Activated T-cell treated with anti-CD3 and anti-CD28 coated beads, Interleukin-2, amount 50 U/mL, for 24 hours (primary cell): ENCODE measurements at places on chromosomes 2 and 18.

DNA sequence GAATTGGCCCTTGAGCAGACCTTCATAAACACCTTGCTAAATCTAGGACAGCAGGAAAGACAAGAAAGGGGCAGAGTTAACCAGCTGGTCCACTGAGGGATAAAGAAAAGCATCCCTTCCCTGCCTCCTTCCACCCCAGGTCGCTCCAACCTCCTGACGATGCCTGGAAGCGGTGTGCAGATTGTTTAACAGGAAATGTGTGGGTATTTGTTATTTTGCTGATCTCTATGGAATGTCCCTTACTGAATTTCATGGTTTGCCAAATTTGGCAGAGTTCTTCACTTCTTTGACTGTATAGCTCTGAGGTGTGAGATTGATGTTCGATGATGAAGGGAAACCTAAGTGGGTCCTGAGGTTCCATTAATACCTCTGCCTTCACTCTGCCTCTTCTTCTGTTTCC, 72.9 kb downstream of the MAP3K20 start:
- H3K27me3 ChIP-seq: peaks cover 12% of the 10 kb centered on the region
- no peak overlapping the region for H3K27ac ChIP-seq
- DNase-seq: no peak
- no peaks in the 10 kb centered on the region for H3K36me3 ChIP-seq
- H3K4me1 ChIP-seq: peaks cover 58% of the 10 kb centered on the region
- H3K4me3 ChIP-seq: no peak overlapping the region

GRCh38 chr2:8015848-8016600, 665.8 kb upstream of the ID2 start:
- no peaks in the 10 kb centered on the region for H3K36me3 ChIP-seq
- H3K27ac ChIP-seq: no peak overlapping the region
- no peaks in the 10 kb centered on the region for H3K27me3 ChIP-seq
- no peak for DNase-seq
- H3K4me3 ChIP-seq: no peak overlapping the region

- no peak for DNase-seq
- H3K4me3 ChIP-seq: no peak overlapping the region
- H3K4me1 ChIP-seq: peaks cover 15% of the 10 kb centered on the region
- H3K36me3 ChIP-seq: no peaks in the 10 kb centered on the region
- H3K27me3 ChIP-seq: peaks cover 46% of the 10 kb centered on the region
- peak overlapping the region; percentile 20 for H3K27ac ChIP-seq
These were observed 18.7 kb upstream of the LMAN1 start for GRCh38 chr18:59377613-59378337.

DNA sequence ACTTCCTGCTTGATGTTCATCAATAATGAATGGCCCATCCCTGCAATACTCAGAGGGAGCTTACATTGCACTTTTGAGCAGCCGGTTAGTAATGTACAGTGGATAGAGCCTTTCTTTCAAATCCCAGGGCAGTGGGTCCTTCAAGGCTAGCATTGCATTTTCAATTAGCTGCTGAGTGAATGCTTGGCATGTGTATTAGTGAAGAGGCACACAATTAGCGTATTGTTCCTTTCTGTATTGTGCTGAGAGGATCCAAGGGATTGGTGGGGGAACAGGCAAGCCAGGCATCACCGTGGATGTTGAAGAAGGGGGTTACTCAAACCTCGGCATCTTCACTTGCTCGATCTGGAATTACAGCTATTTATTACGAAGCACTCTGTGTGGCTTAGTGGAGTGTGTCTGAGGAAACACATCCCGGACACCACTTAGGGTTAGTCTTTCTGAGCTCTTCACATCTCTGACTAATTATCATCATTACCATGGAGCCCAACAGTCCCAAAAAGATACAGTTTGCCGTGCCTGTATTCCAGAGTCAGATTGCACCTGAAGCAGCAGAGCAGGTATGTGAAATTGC, at the start of gene PPP1R1C:
PPP1R1C (plus strand) TSS at position 222 of the 574 bp plus-strand sequence; CDS start at position 480, 258 bp downstream.
- no peaks in the 10 kb centered on the region for H3K4me1 ChIP-seq
- no peak within 1 kb of the TSS for H3K27ac ChIP-seq

DNA sequence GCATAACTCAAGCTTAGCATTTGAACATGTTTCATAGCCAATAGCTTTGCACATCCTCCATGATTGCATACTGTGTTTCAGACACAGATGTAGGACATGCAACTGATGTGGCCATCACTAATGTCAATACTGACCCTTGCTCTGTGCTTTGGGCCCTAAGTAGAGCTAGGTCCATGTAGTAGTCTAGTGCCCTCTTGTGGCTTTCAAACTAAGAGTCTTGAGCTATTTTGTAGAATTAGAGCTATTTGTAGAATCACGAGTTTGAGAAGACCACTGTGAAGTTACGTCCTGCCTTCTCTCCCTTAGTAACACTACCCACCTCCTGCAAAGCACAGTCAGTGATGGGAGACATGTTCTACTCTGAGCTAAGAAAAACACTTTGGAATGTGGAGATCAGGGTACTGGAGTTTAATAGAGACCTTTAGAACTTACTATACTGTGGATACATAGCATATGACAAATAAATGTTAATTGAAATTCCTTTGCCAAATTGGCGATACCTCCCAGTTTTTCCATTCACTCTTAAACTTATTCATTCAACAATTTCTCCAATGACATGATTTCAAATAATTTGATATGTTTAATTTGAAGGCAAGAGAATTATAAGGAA, 306.5 kb upstream of the TNP1 start:
- no peak for DNase-seq
- H3K36me3 ChIP-seq: no peaks in the 10 kb centered on the region
- H3K4me3 ChIP-seq: no peak overlapping the region
- no peak overlapping the region for H3K27ac ChIP-seq

- no peak overlapping the region for H3K4me3 ChIP-seq
- peaks cover 50% of the 10 kb centered on the region for H3K27me3 ChIP-seq
- no peak overlapping the region for H3K27ac ChIP-seq
- DNase-seq: no peak
- no peaks in the 10 kb centered on the region for H3K36me3 ChIP-seq
These were observed 3.6 kb upstream of the DOK6 start for GRCh38 chr18:69397096-69397495.

- H3K27me3 ChIP-seq: peaks cover 29% of the 10 kb centered on the region
- no peaks in the 10 kb centered on the region for H3K4me1 ChIP-seq
- H3K27ac ChIP-seq: no peak overlapping the region
- DNase-seq: no peak
- H3K36me3 ChIP-seq: no peaks in the 10 kb centered on the region
These were observed 75.6 kb downstream of the SATB2 start for GRCh38 chr2:199382091-199382490.

DNA sequence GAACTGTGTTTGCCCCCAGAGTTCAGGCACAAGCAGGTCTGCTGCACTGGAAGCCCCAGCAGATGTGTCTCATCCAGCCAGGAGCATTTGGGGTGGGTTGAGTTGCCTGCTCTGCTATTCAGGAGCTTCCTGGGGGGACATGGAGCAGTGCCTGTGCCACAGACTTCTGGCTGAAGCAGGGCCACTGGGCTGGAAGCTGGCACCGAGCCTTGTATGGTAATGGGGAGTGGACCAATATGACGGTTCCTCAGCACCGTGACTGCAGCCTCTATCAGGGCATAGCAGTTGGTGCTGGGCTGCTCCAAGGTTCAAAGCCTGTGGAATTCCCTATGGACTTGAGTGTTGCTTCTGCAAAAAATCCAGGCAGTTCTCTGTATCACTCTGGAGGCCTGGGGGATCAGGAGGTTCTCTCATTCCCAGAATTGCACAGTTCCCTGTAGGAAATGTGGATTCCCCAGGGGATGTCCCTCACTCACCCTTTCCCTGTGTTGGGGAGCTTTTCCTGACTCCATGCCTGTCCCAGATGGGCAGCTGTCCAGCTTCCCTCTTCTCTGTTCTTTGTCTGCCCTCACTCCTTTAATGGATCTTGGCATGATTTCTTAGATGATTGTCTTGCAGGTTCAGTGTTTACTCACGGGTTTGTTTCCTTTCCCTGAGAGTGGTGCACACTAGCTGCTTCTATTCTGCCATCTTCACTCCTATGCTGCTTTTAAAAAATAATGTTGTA, 37.2 kb upstream of the THSD7B start:
- H3K4me3 ChIP-seq: no peak overlapping the region
- H3K36me3 ChIP-seq: no peaks in the 10 kb centered on the region
- H3K27ac ChIP-seq: no peak overlapping the region
- no peak for DNase-seq

- H3K4me3 ChIP-seq: no peak overlapping the region
- no peaks in the 10 kb centered on the region for H3K27me3 ChIP-seq
- no peak overlapping the region for H3K27ac ChIP-seq
- no peaks in the 10 kb centered on the region for H3K36me3 ChIP-seq
- no peaks in the 10 kb centered on the region for H3K4me1 ChIP-seq
These were observed 111.7 kb upstream of the CSRNP3 start for GRCh38 chr2:165357758-165358157.

DNA sequence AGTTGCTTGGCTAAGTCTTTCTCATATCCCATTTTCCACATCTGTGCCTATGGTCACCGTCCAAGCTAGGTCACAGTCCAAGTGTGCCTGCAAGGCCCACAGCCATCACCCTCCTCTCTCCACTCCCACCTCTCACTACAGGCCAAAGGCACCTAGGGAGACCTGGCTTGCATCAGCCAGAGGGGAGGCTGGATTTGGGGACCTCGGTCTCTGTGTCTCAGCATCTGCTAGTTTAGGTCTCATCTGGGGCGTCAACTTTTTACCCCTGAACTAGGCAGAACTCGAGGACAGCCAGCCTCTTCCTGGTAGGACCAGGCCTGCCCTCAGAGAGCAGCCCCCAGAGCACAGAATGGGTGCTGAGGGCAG, 217.1 kb downstream of the DYSF start:
- no peak for DNase-seq
- no peak overlapping the region for H3K27ac ChIP-seq
- H3K36me3 ChIP-seq: no peaks in the 10 kb centered on the region
- H3K27me3 ChIP-seq: no peaks in the 10 kb centered on the region
- no peaks in the 10 kb centered on the region for H3K4me1 ChIP-seq

DNA sequence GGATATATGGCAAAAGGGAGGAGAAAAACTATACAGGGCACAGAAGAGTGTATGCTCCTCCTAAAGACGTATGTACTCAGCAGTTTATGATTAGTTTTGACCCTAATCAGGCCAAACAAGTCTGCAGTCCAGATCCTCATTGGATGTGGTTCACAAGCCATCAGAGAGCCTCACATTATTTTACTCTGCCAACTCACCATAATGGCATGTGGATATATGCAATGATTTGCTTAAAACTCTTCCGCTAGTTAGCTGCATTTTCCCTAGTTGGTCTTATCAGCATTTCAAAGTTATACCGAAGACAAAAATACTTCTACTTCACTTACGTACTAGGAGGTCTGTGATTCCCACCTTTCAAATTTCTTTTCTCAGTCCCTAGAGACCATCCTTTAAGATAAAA, 198.4 kb downstream of the CMPK2 start:
- no peak overlapping the region for H3K4me3 ChIP-seq
- H3K36me3 ChIP-seq: no peaks in the 10 kb centered on the region
- H3K27me3 ChIP-seq: no peaks in the 10 kb centered on the region
- DNase-seq: no peak

DNA sequence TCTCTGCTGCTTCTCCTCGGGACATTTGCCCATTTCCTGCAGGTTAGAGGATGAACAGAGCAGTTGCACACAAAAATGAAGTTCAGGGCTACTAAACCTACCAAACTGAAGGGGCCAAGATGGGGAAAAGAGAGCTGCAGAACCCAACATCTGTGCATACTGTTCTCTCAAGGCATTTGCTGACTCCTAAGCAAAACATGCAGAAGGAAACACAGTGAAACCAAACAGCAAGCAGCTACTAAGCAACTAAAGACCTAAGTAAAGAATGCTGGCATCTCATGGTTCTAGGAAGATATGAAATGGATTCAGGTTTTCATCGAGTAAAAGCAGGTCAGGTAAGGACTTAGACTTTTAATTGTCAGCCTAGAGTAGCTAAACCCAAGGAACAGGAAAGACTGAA, 111.9 kb upstream of the SYT4 start:
- DNase-seq: no peak
- no peaks in the 10 kb centered on the region for H3K36me3 ChIP-seq
- H3K4me1 ChIP-seq: no peaks in the 10 kb centered on the region
- no peak overlapping the region for H3K27ac ChIP-seq
- H3K4me3 ChIP-seq: no peak overlapping the region

- H3K36me3 ChIP-seq: no peaks in the 10 kb centered on the region
- H3K27me3 ChIP-seq: no peaks in the 10 kb centered on the region
- no peaks in the 10 kb centered on the region for H3K4me1 ChIP-seq
- no peak overlapping the region for H3K27ac ChIP-seq
- H3K4me3 ChIP-seq: no peak overlapping the region
- DNase-seq: no peak
These were observed 797.5 kb upstream of the ID2 start for GRCh38 chr2:7884338-7884737.

DNA sequence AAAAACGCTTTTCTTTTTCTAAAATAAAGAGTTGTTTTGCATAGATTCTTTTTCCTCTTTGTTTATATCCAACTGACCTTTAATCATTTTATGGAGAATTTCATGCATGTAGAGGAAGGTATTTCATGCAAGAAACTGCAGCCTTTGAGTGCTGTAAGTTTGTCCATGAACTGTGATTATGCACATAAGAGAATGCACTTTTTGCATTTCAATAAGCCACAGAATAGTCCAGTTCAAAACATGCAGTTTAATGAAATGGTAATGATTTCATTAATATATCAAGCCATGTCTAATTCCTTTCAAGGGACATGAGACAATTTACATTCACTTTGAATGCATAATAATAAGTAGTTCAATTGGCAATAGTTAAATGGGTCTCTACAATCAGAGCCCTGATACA, 386.3 kb downstream of the LRATD1 start:
- H3K27me3 ChIP-seq: peaks cover 2% of the 10 kb centered on the region
- H3K4me3 ChIP-seq: no peak overlapping the region
- no peak for DNase-seq
- H3K27ac ChIP-seq: no peak overlapping the region

- no peak overlapping the region for H3K4me3 ChIP-seq
- H3K4me1 ChIP-seq: peaks cover 2% of the 10 kb centered on the region
- H3K27ac ChIP-seq: no peak overlapping the region
- DNase-seq: no peak
These were observed 241.3 kb downstream of the MREG start for GRCh38 chr2:215772003-215772402.

- DNase-seq: no peak
- no peaks in the 10 kb centered on the region for H3K4me1 ChIP-seq
- no peak overlapping the region for H3K4me3 ChIP-seq
- no peaks in the 10 kb centered on the region for H3K36me3 ChIP-seq
These were observed 42.5 kb downstream of the DSC3 start for GRCh38 chr18:30999887-31000628.

DNA sequence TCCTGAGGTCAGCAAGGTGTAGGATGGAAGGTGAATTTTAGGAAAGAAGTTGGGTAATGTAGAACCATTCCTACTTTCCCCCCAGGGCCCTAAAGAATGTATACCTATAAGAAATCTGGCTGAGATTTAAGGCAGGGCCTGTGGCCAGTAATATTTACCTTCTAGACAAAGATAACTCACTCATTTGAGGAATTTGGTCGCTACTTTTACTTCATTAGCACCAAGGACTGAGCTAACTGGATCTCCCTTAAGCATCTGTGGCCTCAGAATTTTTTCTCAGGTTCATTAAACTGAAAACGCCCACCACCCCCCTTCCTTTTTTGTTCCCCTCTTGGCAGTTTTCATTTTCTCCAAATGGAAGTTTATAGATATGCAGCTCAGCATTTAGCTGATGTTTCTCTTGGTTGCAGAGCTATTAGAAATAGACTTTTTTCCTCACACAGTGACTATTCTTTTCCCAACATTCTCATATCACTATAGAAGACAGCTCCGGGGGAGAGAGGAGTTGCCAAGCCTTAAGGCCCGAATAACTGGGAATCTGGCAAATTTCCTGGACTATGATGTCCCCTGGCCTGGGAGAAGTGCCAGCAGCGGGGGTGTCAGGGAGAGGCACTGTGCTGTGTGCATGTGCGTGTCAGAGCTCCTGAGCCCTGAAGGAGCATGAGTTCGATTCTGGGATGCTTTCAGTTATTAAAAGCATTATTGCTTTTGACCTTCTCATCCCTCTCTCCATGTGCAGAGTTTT, 310.9 kb downstream of the PRKCE start:
- no peaks in the 10 kb centered on the region for H3K27me3 ChIP-seq
- no peak overlapping the region for H3K4me3 ChIP-seq
- no peak overlapping the region for H3K27ac ChIP-seq
- no peaks in the 10 kb centered on the region for H3K36me3 ChIP-seq
- H3K4me1 ChIP-seq: peaks cover 16% of the 10 kb centered on the region
